COLO829 (cell line): ENCODE measurements at places on chromosomes 13 and 19.
A peak's percentile ranks its signal among the peaks of the same experiment; 100 is the strongest.

DNA sequence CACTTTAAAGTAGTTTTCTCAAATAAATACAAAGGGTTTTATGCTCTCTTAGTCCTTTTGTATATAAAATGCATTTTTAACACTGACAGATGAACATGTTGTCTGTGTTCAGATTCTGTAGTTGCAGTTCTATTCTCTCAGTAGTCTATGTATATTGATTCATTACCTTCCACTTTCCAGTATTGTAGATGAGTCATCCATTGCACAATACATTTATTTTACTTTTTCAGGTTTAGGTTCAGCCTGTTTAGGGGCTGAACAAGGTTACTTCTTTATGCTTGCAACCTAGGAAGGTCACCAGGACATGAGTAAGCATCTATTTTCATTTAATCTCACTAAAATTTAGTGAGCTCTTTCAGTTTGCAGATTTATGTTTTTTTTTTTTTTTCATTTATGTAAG, 173.6 kb downstream of the NALCN start:
- no peak for DNase-seq

- no peak for DNase-seq
These were observed 1525.6 kb upstream of the PRR20A start for GRCh38 chr13:55615081-55615480.

- no peak for DNase-seq
These were observed 404 bp upstream of the IL27RA start for GRCh38 chr19:14030997-14031718.

- DNase-seq = peak; percentile 66
These were observed 62.8 kb downstream of the TPT1 start for GRCh38 chr13:45278096-45278645.

DNA sequence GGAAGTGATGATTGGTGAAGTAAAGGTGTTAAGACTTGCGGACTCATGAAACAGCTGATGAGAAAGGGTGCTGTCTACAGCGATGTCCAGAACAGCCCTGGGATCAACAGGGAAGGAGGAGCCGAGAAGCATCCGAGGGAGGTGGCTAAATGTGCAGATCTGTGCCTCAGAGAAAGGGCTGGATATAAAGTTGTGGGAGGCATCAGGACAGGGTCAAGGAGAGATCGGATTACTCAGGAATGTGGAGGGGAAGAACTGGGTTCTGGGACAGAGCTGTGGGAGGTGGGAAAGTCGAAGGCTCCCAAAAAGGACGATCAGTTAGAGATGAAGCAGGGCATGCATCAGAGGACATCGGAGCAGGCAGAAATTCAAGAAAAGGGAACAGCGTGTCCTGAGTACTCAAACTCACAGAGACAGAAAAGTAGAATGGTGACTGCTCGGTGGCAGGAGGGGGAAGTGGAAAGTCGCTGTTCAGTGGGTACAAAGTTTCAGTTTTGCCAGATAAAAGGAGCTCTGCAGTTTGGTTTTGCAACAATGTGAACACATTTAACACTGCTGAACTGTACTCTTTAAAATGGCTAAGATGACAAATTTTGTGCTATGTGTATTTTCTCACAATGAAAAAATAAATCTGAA, 1.9 kb downstream of the SIGLEC14 start:
- DNase-seq = no peak

DNA sequence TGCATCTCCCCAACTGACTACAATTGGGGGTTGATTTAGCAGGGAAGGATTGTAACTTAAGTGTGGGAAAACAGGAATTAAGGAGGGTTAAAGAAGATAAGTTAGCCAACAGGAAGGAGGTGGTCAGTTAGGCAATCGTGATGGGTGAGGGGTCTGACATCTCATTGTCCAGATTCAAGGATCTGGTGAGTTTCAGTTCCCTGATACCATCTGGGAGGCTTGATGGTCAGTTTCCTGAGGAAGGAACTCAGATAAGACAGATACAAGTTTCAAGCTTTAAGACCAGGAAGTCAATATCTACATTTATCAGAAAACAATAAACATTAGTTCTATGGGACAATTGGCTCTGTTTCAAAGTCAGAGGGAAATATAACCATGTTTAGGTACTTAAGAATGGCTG, 601.8 kb downstream of the SLITRK6 start:
- no peak for DNase-seq

- DNase-seq = no peak
These were observed 53.6 kb downstream of the FAM216B start for GRCh38 chr13:42834946-42835345.

DNA sequence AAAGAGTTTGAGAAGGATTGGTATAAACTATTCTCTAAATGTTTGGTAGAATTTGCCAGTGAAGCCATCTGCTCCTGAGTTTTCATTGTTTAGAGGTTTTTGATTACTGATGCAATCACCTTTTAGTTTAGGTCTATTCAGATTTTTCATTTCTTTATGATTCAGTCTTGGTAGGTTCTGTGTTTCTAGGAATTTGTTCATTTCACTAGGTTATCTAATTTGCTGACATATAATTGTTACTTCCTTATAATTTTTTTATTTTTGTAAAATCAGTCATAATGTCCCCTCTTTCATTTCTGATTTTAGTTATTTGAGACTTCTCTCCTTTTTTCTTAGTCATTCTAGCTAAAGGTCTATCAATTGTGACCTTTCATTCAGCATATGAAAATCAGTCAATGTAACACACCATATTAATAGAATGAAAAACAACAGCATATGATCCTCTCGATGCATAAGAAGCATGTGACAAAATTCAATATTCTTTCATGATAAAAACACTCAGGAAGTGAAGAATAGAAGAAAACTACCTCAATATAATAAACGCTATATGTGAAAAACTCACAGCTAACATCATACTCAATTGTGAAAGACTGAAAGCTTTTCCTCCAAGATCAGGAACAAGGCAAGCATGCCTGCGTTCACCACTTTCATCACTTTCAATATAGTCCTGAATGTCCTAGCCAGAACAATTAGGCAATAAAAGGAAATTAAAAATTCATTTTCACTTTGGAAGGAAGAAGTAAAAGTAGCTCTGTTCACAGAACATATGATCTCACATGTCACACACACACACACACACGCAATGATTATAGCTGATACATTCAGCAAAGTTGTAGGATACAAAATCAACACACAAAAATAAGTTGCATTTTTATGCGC, 149.1 kb downstream of the COG6 start:
- no peak for DNase-seq

GRCh38 chr13:60617991-60618733, 221.1 kb downstream of the TDRD3 start:
- DNase-seq = no peak

- no peak for DNase-seq
These were observed 2.6 kb downstream of the BBC3 start for GRCh38 chr19:47228168-47228936.

- DNase-seq = no peak
These were observed 140.4 kb downstream of the COL4A1 start for GRCh38 chr13:110166598-110166997.

DNA sequence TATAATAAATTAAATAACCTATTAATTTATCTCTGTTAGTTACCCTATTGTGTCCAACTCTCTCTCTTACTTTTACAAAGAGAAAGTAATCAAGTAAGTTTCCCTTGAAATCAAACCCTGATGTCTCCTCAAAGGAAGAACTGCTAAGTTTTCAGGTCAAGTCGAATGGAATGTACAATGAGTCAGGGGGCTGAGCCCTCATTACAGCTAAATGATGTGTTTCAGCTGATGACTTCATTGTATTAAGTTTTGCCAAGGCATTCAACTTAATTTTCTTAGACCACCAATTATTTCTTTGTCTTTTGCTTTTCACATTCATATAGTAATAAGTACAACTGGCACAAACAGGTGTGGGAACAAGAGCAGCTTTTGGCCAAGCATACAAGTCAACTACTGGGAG, 54.7 kb upstream of the DCT start:
- no peak for DNase-seq

DNA sequence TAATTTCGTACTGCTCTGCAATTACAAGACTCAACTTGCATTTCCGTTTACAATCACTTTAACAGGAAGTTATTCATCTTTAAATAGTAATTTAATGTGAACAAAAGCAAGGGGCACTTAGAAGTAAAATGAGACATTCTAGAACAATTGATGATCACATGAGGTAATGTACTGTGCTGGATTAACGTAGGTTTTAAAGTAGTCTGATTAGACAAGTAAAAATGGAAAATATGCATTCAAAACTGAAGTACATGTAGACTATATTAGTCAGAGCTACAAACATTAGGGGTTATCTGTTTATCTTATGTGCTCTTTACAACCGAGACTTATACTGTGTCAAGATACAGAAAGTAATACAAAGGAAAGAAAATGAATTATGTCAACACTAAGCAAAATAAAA, 1528.0 kb downstream of the SLITRK5 start:
- no peak for DNase-seq

GRCh38 chr19:50547385-50548190, 20.6 kb downstream of the LRRC4B start:
- no peak for DNase-seq

DNA sequence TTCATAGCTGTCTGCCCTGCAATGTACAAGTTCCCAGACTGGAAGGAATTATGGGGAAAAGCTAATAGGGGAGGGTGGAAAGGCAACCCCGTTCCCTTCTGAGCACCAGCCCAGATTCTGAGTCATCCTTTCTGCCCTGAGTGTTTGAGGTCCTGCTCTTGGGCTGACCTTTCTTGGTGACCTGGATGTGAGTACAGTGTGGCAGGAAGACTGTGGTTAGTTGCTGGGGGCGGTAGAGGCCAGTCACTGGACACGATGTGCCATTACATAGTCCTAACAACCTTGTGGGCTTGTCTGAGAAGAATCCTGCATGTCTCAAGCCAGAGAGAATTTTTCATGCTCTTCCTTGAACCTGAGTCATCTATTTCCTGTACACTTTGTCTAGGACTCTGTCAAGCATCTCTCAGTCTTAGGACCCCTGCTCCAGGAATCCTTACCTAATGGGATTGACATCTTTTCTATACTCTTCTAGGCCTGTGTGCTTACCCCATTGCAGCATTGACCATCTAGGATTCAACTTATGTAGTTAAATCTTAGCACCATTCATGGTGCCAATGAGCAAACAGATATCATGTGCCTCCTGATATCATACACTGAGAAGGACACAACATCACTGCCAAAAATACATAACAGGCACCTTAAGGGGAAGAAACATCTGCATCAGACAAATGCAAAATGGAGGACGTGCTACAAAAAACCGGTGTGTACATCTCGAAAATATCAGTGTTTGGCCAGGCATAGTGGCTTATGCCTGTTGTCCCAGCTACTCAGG, 8.1 kb upstream of the ANGPTL4 start:
- DNase-seq = peak; percentile 45

GRCh38 chr13:19681517-19681916, 48.1 kb downstream of the MPHOSPH8 start:
- DNase-seq = no peak

GRCh38 chr13:68190818-68191217, 960.7 kb upstream of the PCDH9 start:
- DNase-seq = no peak

GRCh38 chr19:15107061-15108010, at the start of gene SYDE1:
Gene SYDE1 (plus strand): TSS chr19:15107401. CDS start chr19:15107434, 33 bp downstream.
- DNase-seq = peak; percentile 37

DNA sequence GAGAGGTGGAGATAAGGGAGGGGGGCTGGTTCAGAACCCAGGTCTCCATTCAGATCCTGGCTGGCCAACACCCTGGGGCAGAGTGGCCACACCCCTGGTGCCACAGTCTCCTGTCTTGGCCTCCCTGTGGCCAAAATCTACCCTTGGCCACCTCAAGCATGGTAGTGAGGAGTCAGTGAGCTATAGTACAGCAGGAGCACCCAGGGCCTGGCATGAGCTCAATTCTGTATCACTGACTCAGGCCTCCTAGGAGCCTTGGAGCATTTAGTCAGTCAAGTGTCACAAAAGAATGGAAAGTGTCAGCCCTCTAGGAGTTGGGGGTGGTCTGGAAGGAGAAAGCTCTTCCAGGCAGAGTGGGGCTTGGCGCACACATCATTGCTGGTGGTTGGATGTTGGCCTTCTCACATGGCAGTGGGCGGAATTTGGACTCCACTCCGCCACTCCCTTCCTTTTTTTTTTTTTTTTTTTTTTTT, 6.6 kb upstream of the CD79A start:
- DNase-seq = no peak

- DNase-seq = peak; percentile 52
These were observed 38.4 kb downstream of the ZDHHC20 start for GRCh38 chr13:21420706-21421105.

DNA sequence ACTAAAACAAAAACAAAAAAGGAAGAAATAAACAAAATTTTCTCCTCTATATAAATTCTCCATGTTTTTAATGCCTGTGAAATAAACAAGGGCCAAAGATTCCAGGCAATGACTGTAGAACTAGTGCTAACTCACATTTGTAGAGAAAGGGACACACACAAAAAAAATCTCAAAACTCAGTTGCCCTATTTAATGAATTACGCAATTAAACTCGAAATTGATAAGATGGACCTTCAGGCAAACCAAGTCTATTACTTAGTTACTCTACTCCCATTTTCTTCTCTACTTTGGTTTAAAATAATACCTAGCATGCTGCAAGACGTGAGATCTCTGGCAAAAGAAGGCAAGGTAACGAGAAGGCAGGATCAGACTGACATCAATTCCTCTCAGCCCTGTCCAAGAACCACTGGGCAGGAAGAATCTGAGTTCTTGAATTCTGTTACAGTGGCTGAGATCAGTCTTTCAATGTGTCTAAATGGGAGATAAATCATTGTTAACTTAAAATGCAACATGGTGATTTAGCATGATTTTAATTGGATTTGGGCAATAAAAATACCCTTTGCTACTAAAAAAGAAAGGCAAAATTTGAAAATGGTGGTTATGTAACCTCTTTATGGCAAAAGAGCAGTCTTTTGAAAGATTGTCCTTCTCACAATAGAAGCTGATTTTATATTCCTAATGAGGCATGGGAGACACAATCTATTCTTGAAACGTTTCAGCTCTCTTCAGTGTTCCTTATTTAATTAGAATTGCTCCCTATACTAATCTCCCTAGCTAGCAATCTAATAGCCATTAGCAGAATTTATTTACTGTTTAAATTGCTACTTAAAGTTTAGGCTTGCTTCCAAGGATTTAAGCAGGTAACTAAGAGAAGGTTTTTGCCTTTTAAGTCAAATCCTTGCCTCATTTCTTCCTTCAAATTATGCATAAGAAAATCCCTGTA, 25.9 kb downstream of the SPRY2 start:
- no peak for DNase-seq

- no peak for DNase-seq
These were observed 907 bp downstream of the KDELR1 start for GRCh38 chr19:48390188-48391099.

GRCh38 chr19:50679177-50680125, 30.2 kb downstream of the C19orf81 start:
- peak; percentile 93 for DNase-seq
